Sigmoid colon (tissue), 7 donors: ENCODE measurements at places on chromosomes 4 and X. TPM values are rescaled to one million over a fixed set of nuclear protein-coding genes. Genes with fewer than 3 reads are reported as not detected.

GRCh38 chrX:134898440-134898839 lies 92.4 kb upstream of the SMIM10 start:
- no peaks in the 10 kb centered on the region for H3K4me1 ChIP-seq
- no peak overlapping the region for H3K4me3 ChIP-seq
- no peak for DNase-seq
- H3K27ac ChIP-seq: no peak overlapping the region
- H3K27me3 ChIP-seq: no peaks in the 10 kb centered on the region
- peaks cover 5% of the 10 kb centered on the region for H3K36me3 ChIP-seq

GRCh38 chrX:22323541-22323940 lies 50.8 kb downstream of the CBLL2 start:
- H3K27ac ChIP-seq: no peak overlapping the region
- H3K36me3 ChIP-seq: no peaks in the 10 kb centered on the region
- no peaks in the 10 kb centered on the region for H3K27me3 ChIP-seq
- no peak overlapping the region for H3K4me3 ChIP-seq
- no peak for DNase-seq

- H3K4me1 ChIP-seq: no peaks in the 10 kb centered on the region
- no peaks in the 10 kb centered on the region for H3K36me3 ChIP-seq
- H3K27me3 ChIP-seq: no peaks in the 10 kb centered on the region
- DNase-seq: no peak
- H3K27ac ChIP-seq: no peak overlapping the region
- H3K4me3 ChIP-seq: no peak overlapping the region
Measured at GRCh38 chr4:153929675-153930074, 140.8 kb upstream of the SFRP2 start.

DNA sequence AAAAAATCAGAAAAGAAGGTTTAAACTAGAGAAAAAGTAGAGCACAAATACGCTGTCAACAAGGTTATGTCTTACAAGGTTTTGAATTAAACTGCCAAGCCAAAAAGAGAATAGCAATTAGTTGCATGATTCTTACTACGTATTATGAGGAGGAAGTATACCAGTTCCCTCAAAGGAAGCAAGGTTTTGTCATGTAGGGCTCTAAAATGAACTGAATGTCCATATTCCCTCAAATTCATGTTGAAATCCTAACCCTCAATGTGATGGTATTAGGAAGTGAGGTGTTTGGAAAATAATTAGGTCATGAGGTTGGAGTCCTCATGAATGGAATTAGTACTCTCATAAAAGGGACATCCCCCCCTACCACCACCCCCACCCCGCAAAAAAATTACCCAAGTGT lies 201.0 kb downstream of the FBXW7 start:
- H3K27me3 ChIP-seq: no peaks in the 10 kb centered on the region
- H3K4me3 ChIP-seq: no peak overlapping the region
- peaks cover 36% of the 10 kb centered on the region for H3K36me3 ChIP-seq

- no peaks in the 10 kb centered on the region for H3K4me1 ChIP-seq
- DNase-seq: no peak
- no peak overlapping the region for H3K27ac ChIP-seq
- no peaks in the 10 kb centered on the region for H3K36me3 ChIP-seq
- no peaks in the 10 kb centered on the region for H3K27me3 ChIP-seq
Measured at GRCh38 chr4:14196131-14196530, 568.6 kb upstream of the BOD1L1 start.

DNA sequence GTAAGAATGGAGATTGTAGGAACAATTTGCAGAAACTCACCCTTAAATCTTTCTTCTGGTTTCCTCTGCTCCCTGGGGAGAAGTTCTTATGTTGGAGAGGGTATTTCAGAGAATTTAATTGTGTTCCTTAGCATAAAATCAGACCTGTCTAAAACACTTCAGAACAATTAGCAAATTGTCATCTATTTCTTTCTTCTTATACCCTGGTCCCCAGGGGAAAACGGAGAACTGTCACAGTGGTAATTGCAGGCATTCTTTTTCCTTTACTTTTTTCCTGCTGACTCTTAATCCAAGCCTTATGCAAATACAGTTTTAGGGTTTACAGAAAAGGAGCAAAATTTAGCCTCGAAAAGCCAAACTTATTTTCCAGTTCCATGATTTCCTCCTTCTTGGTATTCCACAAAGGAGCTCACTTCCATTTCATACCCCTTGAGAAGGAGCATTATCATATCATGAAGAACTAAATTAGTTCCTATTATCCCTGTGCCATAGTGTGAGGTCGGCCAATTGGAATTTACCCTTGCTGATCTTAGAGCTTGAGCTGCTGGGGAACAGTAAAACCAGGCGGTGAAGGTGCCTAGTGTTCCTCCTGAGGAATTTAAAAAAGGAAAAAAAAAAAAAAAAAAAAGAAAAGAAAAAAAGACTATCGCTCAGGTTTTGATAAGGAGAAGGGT lies 173.8 kb downstream of the IL15 start:
- H3K27me3 ChIP-seq: no peaks in the 10 kb centered on the region
- DNase-seq: no peak
- H3K27ac ChIP-seq: no peak overlapping the region
- H3K36me3 ChIP-seq: no peaks in the 10 kb centered on the region
- H3K4me1 ChIP-seq: no peaks in the 10 kb centered on the region

DNA sequence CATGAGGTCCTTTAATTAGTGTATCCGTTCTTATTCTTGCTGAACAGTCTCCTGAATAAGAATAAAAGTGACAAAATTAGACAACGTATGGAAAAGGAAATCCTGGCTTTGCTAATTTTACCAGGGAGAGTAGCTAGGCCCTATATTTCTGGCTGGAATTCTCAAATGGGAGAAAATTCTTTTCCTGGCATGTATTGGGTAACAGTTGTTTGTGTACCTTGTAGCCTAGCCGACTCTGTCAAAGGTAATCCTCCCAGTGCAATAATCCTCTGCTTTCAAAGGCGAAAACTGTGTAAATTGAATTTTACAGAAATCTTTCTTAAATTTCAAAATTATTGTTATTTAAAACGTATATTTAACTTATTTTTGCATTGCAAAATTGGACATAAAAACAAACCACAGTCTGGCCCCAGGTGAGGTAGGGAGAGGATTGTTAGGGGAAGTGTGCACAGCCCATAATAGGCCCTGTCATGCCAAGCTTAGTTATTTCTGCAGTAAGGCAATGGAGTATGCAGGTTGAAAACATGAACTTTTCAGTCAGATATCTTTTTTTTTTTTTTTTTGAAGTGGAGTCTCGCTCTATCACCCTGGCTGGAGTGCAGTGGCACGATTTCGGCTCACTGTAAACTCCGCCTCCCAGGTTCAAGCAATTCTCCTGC lies 18.9 kb upstream of the TENM3 start:
- no peaks in the 10 kb centered on the region for H3K36me3 ChIP-seq
- H3K4me1 ChIP-seq: no peaks in the 10 kb centered on the region
- H3K27ac ChIP-seq: no peak overlapping the region
- H3K27me3 ChIP-seq: no peaks in the 10 kb centered on the region

GRCh38 chrX:1803741-1804140 lies 188.9 kb downstream of the ASMT start:
- H3K4me1 ChIP-seq: no peaks in the 10 kb centered on the region
- no peak for DNase-seq
- H3K27me3 ChIP-seq: peaks cover 4% of the 10 kb centered on the region

DNA sequence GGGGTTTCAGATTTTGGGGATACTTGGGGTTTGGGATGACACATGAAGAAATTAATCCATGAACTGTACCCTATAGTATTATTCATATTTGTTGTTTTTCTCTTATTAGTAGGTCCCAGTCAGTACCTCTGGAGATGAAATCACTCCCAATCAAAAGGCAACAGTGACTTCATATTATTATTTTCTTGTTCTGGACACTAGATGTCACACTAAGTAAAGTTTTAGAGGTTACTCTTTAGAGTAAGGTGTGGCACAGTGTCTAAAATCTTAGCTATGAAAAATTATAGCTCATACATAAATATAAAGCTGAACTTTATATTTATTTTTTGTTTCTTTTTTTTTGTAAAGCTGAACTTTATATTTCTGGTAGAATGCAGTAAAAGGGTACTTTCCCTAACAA lies 35.1 kb downstream of the FAM114A1 start:
- peaks cover 21% of the 10 kb centered on the region for H3K4me1 ChIP-seq
- no peaks in the 10 kb centered on the region for H3K27me3 ChIP-seq
- no peak overlapping the region for H3K27ac ChIP-seq
- no peak overlapping the region for H3K4me3 ChIP-seq
- no peak for DNase-seq
- H3K36me3 ChIP-seq: peaks cover 42% of the 10 kb centered on the region

DNA sequence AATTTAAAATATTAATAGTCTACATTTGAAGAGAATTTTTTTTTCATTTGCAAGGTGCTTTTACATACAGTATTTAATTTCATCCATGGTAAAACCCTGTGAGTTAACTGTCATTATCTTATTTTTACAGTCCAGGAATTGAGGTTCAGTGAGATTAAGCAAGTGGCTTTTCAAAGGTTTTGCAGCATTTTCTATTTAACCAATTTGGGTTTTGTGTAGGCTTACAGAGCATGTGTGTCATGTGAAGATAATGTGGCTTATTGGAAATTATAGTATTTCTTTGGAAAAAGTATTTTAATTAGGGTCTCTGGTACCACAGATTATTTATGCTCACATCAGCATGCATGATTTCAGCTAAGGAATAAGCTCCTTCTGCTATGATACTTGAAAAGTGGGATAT lies 4.5 kb downstream of the XK start:
- no peaks in the 10 kb centered on the region for H3K36me3 ChIP-seq
- no peak for DNase-seq
- H3K4me1 ChIP-seq: peaks cover 8% of the 10 kb centered on the region
- H3K4me3 ChIP-seq: no peak overlapping the region

GRCh38 chr4:140152751-140153418 lies 1.1 kb downstream of the MAML3 start:
- H3K27ac ChIP-seq: peak overlapping the region; percentile 97
- no peaks in the 10 kb centered on the region for H3K36me3 ChIP-seq
- H3K27me3 ChIP-seq: no peaks in the 10 kb centered on the region
- no peaks in the 10 kb centered on the region for H3K4me1 ChIP-seq
- H3K4me3 ChIP-seq: peak overlapping the region; percentile 75

DNA sequence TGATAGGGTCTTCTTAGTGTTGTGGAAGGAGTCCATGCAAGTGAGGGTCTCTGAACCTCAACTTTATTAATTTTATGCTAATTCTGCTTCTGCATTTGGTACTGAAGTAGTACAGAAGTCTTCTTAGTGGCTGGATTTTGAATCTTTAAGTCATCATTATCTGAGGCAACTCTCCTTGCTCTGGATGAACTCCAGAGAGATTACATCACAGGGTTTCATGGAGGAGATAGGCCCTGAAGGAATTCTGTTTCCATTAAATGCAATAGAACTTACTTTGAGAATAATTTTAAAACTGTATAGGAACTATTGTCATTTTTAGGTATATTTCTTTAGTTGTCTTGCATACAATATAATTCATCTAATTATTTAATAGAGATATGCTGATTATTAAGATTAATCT lies 451.2 kb downstream of the FAT4 start:
- DNase-seq: no peak
- H3K4me1 ChIP-seq: no peaks in the 10 kb centered on the region
- H3K4me3 ChIP-seq: no peak overlapping the region
- H3K27ac ChIP-seq: no peak overlapping the region
- H3K27me3 ChIP-seq: no peaks in the 10 kb centered on the region

DNA sequence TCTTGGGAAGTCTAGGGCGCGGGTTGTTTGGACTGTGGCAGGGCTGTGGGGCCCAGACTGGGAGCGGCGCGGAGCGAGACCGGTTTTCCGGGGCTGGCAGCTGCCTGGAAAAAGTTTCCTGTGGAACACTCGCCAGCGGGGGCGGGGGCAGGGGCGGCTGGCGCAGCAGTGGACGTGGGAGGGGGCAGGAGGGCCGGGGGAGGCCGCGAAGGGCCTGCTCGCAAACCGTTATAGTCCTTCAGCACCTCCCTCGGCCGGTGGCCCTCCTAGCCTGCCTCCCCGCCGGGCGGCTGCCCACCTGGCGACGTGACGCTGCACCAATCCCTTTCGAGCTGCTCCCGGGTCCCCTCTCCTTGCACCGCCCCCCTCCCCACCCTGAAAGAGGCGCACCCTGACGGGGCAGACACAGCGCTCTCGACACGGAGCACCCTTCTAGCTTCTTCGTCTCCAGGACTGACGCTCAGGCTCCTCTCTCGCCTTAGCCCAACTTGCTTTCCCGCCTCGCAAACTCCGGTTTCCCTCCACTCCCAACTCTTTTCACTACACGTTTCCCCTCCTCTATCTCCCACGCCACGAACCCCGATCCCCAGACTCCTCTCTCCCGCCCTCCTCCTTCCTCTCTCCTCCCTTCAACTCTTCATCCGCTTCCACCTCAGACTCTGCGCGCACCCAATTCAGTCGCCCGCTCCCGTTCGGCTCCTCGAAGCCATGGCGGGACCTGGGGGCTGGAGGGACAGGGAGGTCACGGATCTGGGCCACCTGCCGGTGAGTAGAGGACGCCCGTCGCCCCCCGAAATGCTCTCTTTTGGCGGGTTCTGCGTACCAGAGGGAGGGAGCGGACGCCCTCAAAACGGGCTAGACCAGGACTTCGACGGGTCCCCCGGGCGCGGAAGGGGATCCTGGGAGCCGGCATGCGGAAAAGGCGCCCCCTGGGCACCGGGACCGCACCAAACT lies at the start of gene NRK:
TSS of gene NRK (plus strand) at position 402 of the 954 bp plus-strand sequence. CDS start at position 709, 307 bp downstream.
- H3K36me3 ChIP-seq: no peaks in the 10 kb centered on the region
- H3K27me3 ChIP-seq: peaks cover 9% of the 10 kb centered on the region
- peak within 1 kb of the TSS; percentile 12 for H3K27ac ChIP-seq

GRCh38 chrX:118802857-118803256 lies 20.8 kb upstream of the ZCCHC12 start:
- H3K4me1 ChIP-seq: no peaks in the 10 kb centered on the region
- DNase-seq: no peak

GRCh38 chr4:140152013-140152703 lies 1.8 kb downstream of the MAML3 start:
- peak; percentile 86 for DNase-seq
- H3K27me3 ChIP-seq: no peaks in the 10 kb centered on the region
- H3K4me1 ChIP-seq: peaks cover 7% of the 10 kb centered on the region
- no peaks in the 10 kb centered on the region for H3K36me3 ChIP-seq
- H3K27ac ChIP-seq: peak overlapping the region; percentile 96
- peak overlapping the region; percentile 75 for H3K4me3 ChIP-seq

DNA sequence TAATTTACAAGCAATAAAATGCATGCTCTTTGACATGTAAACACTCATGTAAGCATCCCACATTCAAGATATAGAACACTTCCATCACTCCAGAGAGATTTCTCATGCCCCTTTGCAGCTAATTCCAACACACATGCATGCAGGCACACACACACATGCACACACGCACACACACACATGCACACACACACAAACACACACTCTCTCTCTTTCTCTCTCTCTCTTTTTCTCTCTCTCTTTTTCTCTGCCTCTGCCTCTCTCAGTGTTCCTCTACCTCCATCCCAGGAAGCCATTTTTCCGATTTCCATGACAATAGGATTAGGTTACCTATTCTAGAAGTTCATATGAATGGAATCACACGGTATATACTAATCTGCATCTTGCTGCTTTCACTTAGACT lies 11.9 kb upstream of the SOD3 start:
- H3K27ac ChIP-seq: no peak overlapping the region
- no peaks in the 10 kb centered on the region for H3K36me3 ChIP-seq
- no peaks in the 10 kb centered on the region for H3K27me3 ChIP-seq
- no peak for DNase-seq
- H3K4me1 ChIP-seq: peaks cover 9% of the 10 kb centered on the region

The PHKA1 gene
- total RNA-seq: 4.6 TPM

The TMSB15C gene
- 4.3 TPM for total RNA-seq

The PCDH7 gene
- total RNA-seq: 221 TPM

The ARMCX2 gene
- total RNA-seq: 34.6 TPM

The SPATA18 gene
- total RNA-seq: 3.2 TPM

The ATP8A1 gene
- 14.5 TPM for total RNA-seq

The POF1B gene
- 1.8 TPM for total RNA-seq

The KCTD8 gene
- total RNA-seq: 2.7 TPM

The BTK gene
- 8.6 TPM for total RNA-seq
